ENCODE measurements at places on chromosomes 2 and 18.

DNA sequence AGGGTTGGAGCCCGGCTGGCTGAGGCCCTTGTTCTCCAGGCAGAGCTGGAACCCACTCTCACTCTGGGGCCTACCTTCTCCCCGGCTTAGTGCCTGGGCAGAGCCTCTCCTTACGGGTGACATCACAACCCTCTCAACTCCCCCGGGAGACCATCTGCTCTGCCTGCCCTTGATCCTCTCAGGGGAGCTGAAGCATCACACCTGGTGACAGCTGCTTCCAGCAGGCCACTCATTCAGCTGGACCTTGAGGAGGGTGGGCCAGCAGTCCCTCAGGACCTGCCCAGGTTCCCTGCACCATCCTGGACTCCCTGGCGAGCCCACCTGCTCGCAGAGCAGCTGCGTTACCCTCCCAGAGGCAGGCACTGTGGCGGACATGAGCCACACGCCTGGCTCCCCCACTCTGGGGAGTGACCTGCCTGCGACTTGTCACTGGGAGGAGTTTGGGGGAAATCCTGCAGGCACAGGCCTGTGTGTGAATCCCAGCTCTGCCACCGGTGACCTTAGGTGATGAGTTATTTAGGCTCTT is 13.1 kb downstream of the HS6ST1 start:
- peak; percentile 86 for DNase-seq

DNA sequence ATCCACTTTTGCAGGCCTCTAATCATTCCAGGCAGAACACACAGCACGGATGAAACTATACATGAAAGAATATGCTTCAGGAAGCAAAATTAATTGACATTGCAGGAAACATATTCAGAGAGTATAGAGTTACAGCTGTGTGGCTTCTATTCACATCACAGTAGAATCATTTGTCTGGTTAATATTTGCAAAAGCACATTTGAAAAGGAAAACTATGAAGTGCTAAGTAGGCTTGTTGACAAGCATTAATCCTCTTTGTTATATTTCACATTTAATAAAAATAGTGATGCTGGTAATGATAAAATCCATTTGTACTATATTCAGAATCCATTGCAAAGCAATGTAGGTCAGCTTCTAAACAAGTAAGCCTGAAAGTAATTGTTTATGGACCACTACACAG is 32.2 kb upstream of the PIK3C3 start:
- no peak for DNase-seq

- no peak for DNase-seq
These were observed 338.1 kb upstream of the RAB6C start for GRCh38 chr2:129641371-129641770.

GRCh38 chr2:22628221-22628620 is 756.8 kb upstream of the KLHL29 start:
- no peak for DNase-seq

GRCh38 chr2:230202430-230203109 is 17.2 kb downstream of the SP110 start:
- no peak for DNase-seq

- no peak for DNase-seq
These were observed 180.0 kb downstream of the INSIG2 start for GRCh38 chr2:118268268-118268667.

DNA sequence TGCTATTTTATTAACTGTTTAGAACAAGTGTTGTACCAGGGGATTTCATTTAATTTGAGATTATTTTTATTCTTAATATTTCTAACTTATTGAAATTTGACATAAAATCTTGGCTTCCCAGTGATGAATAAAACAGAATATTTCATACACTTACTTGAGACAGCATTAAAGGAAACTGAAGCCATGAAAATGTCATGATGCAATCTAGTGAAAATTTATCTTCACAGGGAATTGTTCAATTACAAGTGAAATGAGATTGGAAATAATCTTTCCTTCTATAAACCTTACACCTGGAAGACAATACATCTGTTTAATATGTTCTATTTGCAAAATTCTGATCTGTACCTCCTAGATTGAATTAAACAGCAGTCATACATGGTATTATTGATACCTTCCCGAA is 511.0 kb upstream of the CDH7 start:
- no peak for DNase-seq

DNA sequence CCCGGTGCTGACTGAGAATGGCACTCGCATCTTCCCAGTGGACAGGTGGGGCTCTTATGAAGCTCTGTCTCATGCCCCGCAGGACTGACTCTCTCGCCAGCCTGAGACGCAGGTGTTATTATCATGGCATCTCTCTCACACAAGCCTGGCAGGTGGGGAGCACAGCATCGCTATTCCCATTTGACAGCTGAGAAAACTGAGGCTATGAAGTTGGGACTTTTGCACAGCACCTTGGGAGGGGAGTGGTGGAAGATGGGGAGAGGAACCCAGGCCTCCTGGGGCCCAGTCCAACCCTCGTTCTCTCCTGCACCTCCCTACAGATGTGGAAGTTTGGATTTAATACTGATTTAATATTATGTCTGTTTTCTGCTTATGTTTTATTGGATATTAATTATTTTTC is 9.0 kb upstream of the NTSR2 start:
- no peak for DNase-seq

DNA sequence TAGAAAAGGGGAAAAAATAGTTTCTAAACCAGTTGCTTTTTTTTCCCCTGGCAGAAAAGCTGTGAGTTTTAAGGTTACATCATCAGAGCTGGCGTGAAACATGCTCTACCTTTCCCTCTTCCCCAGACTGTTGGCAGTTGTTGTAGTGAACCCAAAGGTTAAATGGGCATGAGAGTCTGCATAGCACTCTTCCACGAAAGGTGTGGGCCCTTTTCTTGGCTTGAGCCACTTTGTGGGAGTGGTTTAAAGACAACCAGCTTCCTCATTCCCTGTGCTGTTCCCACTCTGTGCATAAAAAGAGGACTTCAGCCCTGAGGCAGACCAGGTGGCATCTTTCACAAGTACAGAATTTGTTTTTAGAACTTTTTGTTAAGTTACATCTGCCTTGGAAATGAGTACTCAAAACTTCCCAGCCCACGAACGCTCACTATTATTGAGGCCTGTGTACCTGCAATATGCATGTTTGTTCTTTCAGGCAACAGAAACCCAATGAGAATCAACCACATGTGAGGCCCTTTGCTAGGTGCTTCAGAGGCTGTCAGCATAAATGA is 243.8 kb downstream of the BABAM2 start:
- DNase-seq = peak; percentile 81

DNA sequence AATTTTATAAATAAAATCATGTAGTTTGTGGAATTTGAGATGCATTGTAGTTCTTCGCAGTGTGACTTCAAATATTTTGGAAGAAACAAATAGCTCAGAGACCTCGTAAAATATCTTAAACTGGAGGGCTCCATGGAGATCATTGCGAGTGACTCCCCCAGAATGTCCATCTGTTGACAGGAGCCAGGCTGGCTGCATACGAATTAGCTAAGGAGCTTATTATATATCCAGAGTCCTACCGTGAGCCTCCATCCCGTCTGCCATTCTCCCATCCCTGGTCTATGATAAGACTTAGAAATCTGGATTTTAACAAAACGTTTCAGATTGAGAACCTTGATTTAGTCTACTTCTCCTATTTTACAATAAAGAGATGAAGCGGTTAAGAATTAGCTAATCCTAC is 80.2 kb downstream of the MSH2 start:
- no peak for DNase-seq

DNA sequence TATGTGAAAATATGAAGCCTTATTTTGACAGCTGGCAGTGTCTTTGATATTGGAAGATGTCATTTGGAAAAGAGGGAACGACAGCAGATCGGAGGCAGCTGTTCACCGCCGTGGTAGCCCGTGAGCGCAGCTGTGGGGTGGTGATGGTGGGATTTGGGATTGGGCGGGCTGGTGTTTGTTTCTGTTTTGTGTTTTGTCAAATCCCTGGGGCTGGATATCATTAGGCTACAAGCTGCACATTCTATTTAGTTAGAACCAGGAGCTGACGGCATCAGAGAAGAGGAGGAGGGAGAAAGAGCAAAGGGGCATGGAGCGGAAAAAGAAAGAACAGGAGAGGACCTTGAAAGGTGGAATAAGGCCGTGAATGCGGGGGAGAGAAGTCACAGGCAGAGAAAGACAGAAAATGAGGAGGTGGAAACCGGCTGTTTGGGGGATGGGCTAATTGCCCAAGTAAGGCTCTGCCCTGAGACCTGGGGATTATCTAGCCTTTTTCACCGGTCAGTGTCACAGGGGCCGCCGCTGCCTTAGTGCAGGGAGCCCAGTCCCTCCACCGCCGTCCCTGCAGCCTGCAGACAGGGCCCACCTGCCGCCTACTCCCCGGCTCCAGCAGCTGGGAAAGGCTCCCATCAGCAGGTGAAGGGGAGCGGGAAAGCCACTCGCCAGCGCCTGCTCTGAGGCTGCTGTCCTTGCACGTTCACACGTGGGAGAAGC is 88.0 kb downstream of the ZCCHC2 start:
- no peak for DNase-seq

- DNase-seq = no peak
These were observed 72.0 kb downstream of the DNER start for GRCh38 chr2:229642371-229642770.

DNA sequence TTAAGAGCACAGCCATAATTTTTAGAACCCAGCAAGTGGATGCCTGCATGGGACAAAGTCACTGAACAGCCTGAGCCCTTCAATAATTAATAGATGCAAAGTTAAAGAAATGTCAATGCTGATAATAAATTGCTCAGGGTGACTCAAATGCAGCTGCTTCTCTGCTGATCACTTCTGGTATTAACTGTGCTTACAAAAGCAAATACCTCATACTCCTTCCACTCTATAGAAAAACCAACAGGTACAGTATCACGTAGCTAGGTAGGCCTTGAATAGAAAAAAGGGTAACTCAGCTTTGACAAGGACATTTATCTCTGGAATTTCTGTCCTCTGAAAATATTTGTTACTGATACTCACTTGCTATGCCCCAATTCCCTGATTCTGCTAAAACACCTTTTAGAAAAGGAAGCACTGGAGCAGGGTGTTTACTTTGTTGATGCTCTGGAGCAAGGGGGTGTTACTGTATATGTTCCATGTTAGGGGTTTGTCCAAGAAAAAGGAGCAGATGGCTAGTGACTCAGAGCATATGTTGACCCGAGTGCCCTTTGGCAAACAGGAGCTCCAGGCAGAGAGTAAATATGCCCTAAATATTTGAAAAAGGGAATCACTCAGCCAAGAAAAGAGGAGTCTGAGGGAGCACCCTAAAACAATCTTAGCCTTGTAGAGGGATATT is 59.1 kb upstream of the RTN4 start:
- peak; percentile 12 for DNase-seq

- DNase-seq = no peak
These were observed 677.8 kb downstream of the TSN start for GRCh38 chr2:122433123-122433754.

DNA sequence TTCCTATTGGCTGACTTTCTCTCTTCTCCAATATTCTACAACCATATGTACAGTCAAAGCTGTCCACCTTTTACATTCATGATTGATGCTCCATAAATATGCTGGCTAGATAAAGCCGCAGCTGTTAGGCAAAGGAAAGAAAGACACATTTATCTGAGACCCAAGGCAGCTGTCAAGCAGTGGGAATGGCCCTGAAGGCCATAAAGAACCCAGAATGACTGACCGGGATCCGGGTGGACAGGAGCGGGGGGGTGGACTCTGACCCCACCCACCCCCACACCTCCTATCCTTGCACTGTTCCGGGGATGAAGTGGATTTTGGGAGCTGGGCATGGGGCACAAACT is 116.4 kb downstream of the RTP5 start:
- DNase-seq = no peak

DNA sequence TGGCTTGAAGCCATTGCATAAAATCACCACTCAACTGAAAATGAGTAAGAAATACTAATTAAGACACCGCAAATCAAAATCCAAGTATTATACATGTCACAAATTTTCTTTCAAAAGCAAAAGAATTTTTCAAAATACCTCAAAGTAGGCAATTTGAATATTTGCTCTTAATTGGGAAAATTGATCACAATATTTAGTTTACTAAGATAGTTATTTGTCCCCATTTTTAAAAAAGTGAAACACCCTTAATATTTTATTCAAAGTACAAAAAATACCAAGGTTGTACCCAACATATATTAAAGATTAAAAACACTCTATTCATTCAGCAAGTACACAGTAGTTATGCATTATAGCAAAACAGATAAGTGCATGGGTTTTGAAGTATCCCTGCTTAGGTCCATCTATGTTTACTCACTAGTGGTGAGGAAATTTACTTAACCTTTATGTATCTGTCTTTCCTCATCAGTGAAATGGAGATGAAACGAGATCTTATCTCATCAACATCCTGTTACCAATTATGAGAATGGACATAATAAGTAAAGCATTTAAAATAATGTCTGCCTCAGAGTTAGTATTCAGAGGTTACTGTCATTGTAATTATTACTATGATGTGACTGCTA is 35.1 kb downstream of the VPS54 start:
- no peak for DNase-seq

- no peak for DNase-seq
These were observed 721.0 kb downstream of the PLCL1 start for GRCh38 chr2:198525211-198525969.

DNA sequence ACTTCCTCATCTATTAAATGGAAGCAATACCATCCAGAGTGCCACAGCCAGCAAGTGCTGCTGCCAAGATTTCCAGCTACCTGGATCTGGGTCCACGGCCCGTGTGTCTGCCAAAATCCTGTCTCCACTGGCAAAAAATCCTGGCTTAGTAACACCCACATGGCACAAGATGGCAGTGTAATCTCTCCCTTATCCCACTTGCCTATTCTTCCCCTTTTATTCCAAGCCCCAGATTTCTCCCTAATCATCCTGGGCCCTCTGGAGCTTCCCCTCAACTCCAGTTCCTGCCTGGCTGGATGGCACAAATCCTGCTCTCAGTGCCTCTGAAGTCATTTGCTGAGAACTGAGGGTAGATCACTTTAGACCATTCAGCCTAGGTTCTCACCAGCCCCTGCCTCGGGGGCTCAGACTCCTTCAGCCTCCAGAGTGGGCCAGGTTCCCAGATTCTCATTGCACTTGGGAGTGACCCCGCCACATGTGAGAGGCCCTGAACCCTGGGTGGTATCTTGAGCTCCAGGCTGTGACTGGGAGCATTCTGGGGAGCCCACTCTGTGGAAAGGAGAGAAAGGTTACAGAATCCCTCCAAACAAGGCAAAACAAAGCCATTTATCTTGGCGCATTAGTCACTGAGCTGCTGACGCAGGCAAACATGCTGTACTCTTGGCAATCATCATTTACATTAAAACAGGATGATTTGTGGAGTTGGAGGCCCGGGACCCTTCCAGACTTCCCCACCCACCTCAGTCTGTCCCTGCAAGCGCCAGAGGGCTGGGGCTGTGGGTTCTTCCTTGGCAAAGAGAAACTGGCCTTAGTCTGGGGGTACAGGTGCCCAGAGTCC is 325.8 kb downstream of the DYSF start:
- no peak for DNase-seq

DNA sequence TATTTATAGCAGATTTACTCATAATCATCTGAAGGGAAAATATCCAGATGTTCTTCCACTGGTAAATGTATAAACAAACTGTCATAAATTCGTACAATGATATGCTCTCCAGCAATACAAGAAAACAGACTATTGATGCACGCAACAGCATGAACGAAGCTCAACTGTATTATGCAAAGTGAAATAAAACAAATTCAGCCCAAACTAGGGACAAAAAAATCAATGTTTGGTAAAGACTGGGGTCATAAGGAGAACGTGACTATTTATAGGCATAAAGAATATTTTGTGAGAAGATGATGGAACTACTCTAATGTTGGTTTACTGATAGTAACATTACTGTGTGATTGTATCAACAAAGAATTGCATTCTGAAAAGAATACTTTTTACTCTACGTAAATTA is 1276.7 kb upstream of the DDX18 start:
- no peak for DNase-seq

Measured in DMS79 treated with DMSO at 0.1 percent for 48 hours (cell line).